RPMI7951 (cell line): ENCODE measurements at places on chromosomes 4 and X.
A peak's percentile ranks its signal among the peaks of the same experiment; 100 is the strongest.

GRCh38 chr4:41748571-41749475 lies at the start of gene PHOX2B:
PHOX2B (minus strand) TSS chr4:41748725; CDS start chr4:41748610, 115 bp downstream.
- no peak for DNase-seq

GRCh38 chr4:63459329-63459728 lies 949.9 kb downstream of the TECRL start:
- no peak for DNase-seq

- DNase-seq: no peak
Measured at GRCh38 chrX:116490104-116490503, 27.3 kb upstream of the CT83 start.

- DNase-seq: no peak
Measured at GRCh38 chrX:47230136-47230868, 2.5 kb upstream of the USP11 start.

GRCh38 chrX:101108284-101108683 lies 10.3 kb downstream of the CENPI start:
- DNase-seq: peak; percentile 0

DNA sequence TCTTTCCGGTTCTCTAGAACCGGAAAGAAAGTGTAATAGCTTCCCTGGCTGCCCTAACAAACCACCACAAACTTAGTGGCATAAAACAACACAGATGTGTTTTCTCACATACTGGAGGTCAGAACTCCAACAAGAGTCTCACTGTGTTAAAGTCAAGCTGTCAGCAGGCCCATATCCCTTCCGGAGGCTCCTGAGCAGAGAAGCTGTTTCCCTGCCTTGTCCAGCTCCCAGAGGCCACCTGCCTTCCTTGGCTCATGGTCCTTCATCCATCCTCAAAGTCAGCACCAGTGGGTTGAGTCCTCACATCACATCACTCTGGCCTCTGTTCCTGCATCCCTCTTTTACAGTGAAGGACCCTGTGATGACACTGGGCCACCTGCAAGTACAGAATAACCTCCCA lies 49.8 kb upstream of the HMX1 start:
- DNase-seq: no peak

- no peak for DNase-seq
Measured at GRCh38 chr4:106297245-106298035, 18.6 kb downstream of the TBCK start.

GRCh38 chrX:153588021-153588781 lies 10.7 kb downstream of the CCNQ start:
- no peak for DNase-seq

DNA sequence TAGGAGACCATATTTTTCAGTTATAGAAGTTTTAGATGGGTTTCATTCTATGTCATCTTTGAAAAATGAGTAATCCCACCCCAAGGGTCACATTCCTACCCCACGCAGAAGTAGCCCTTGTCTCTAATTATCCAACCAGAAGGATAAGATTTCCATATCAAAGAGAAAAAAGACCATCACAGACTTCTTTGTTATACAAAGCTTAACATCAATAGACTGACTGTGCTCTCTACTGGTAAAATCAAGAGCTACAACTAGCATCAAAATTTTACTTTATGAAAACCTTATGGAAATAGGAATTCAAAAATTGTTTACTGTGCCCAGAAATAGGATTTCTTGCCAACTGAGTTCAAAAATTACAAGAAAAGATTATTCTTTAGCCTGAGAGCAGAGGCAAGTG lies 24.9 kb downstream of the TNMD start:
- no peak for DNase-seq

- DNase-seq: no peak
Measured at GRCh38 chrX:53715346-53715924, 28.9 kb upstream of the HUWE1 start.

GRCh38 chrX:104270212-104270611 lies 15.5 kb upstream of the ESX1 start:
- DNase-seq: no peak

DNA sequence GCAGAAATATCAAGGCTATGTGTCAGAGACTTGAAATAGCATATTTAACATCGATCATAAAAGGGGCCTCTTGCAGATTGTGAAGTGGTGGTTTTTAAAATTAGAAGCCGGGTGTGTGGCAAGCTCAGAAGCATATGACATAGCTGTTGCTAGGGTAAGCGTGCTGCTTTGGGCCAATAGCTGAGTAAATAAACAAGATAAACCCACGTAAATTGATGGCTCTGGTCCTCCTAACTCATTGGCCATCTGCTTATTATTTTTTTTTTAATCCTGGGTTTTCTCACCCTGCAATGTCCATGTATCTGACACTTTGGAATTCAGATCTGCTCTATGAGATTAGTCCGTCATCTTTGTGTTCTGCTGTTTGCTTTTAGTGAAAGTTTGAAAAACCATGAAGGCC lies 32.6 kb upstream of the STOX2 start:
- no peak for DNase-seq

DNA sequence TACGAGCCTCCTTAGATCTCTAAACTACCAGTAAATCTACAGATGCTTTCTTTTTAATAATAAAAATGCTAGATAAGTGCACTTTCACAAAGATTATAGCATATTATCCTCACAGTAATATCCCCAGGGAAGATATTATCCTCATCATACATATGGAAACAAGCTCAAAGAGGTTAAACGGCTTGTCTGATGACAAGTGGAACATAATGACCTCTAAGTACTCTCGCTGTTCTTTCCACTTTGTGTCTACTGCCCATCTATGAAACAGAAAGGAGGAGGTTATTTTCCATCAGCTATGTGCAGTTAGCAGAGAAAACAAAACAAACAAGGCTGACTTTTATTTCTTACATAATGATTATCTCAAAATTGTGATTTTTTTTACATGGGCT lies 42.8 kb upstream of the PRDM8 start:
- DNase-seq: no peak

- DNase-seq: no peak
Measured at GRCh38 chrX:4936315-4936714, 1222.9 kb upstream of the PRKX start.

GRCh38 chr4:4766564-4766963 lies 92.9 kb upstream of the MSX1 start:
- DNase-seq: no peak

GRCh38 chr4:100962698-100963097 lies 384.6 kb downstream of the PPP3CA start:
- DNase-seq: no peak

DNA sequence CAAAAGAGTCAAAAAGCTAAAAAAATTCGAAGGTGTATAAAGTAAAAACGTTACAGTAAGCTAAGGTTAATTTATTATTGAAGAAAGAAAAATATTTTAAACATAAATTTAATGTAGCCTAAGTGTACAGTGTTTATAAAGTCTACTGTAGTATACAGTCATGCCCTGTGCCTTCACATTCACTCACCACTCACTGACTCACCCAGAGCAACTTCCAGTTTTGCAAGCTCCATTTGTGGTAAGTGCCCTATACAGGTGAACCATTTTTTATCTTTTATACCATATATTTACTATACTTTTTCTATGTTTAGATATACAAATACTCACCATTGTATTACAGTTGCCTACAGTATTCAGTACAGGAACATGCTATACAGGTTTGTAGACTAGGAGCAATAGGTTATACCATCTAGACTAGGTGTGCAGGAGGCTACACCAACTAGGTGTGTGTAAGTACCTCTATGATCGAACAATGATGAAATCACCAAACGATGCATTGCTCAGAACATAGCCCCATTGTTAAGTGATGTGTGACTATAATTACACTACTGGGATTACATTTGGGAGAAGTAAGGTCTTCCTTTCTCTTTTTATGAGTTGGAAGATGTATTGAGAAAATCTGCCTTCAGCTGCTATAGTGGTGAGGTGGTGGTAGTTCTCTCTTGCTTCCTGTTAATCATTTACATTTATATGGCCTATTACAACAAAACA lies 27.2 kb downstream of the TMSB4X start:
- DNase-seq: no peak

DNA sequence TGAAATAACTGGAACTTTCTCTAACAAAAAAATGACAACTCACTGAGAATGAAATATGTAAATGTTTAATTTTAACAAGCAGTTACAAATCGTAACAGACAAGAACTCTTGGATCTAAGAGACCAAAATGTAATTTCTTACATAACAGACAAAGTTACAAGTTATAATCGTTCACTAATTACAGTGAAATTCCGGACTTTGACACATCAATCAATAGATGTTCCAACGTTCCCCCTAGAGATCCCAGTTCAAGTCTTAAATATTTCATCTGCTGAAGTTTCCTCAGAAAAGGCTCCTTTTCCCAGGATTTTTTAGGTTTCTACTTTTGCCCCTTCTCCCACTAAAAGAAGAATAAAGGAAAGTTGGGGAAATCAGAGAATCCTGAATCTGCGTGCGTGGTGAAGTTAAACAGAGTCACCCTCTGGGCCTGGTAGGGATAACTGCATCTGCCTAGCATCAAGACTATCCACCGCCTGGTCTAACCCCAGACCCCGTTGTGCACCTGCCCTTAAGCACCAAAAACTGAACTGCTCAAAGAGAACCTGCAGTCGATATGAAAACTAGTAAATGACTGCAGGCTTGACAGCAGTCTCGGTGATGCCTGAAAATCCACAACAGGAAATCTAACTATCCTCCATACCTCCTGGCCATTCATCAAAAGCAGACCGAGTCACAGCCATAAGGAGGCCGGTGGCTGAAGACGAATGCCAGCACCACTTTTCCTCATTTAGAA lies 2.3 kb downstream of the IRF2 start:
- DNase-seq: no peak

DNA sequence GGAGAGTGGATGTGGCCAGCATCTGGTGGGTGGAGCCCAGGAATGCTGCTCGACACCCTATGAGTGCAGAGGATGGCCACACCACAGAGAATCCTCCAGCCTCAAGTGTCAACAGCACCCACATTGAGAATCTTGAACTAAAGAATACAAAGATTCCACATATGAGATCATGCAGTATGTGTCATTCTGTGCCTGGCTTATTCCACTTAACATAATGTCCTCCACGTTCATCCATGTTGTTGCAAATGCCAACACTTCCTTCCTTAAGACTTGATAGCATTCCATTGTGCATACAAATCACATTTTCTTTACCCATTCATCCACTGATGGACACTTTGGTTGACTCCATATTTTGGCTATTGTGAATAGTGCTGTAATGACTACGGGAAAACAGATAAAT lies 145.8 kb downstream of the PRKX start:
- DNase-seq: no peak

- peak; percentile 2 for DNase-seq
Measured at GRCh38 chrX:106862972-106863688, 40.0 kb downstream of the RIPPLY1 start.

DNA sequence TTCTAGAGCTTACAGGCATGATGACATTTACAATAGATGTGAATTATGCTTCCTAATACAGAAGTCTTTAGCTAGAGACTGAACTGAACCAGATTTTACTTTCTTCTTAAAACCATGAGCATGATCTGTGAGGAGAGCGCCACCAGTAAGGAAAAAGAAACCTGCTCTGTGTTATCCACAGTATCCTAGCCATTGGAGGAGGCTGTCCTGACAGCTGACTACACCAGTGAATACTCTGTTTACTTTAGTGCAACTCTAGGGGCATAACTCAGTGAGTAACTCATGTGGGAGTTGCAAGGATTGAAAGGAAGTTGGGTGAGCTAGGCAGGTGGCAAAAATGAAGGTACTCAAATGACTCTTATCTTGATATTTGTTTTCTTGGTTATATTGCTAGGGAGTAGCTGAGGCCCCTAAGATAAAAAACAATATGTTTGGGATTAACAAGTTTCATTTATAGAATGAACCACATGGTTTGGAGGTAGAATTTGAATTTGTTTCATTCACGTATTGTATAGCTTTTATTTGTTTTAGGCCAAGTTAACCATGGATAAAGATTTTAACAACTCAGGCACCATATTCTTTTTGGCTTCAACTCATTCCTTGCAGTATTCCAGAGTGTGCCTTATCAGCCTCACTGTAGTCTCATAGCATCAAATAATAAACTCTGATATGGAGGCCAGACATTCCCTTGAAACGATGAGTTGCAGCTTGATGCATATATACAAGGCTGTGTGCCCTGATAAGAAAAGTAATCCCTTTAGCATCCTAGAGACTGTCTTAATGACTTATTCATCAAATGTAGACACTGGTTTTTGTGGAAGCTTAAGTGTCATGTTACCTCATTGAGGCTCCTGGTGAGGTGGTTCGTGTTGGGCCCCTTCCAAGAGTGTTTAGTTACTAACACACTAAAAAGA lies 2.5 kb downstream of the BMP3 start:
- no peak for DNase-seq

GRCh38 chr4:22072240-22072639 lies 123.7 kb upstream of the KCNIP4 start:
- DNase-seq: no peak

GRCh38 chrX:134162032-134162431 lies 75.0 kb upstream of the CCDC160 start:
- no peak for DNase-seq

DNA sequence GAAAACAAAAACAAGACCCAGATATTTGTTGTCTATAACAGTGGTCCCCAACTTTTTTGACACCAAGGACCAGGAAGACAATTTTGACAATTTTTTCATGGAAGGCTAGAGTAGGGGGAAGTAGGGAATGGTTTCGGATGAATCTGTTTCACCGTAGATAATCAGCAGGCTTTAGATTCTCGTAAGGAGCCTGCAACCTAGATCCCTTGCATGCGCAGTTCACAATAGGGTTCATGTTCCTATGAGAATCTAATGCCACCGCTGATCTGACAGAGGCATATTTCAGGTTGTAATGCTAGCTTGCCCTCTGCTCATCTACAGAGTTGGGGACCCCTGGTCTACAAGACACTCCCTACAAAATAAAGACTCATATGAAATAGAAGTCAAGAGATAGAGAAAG lies 229.8 kb downstream of the NDST4 start:
- no peak for DNase-seq

- peak; percentile 48 for DNase-seq
Measured at GRCh38 chrX:65871671-65872311, 168.1 kb downstream of the VSIG4 start.

- DNase-seq: peak; percentile 74
Measured at GRCh38 chrX:154596290-154596929, 11.5 kb downstream of the CTAG1A start.

GRCh38 chr4:153018031-153018430 lies 81.9 kb downstream of the FHDC1 start:
- DNase-seq: no peak

GRCh38 chrX:4382273-4382672 lies 668.8 kb upstream of the PRKX start:
- DNase-seq: no peak

GRCh38 chrX:19627533-19627932 lies 112.2 kb upstream of the MAP3K15 start:
- DNase-seq: peak; percentile 29

- no peak for DNase-seq
Measured at GRCh38 chr4:123034023-123034422, 111.6 kb upstream of the NUDT6 start.

DNA sequence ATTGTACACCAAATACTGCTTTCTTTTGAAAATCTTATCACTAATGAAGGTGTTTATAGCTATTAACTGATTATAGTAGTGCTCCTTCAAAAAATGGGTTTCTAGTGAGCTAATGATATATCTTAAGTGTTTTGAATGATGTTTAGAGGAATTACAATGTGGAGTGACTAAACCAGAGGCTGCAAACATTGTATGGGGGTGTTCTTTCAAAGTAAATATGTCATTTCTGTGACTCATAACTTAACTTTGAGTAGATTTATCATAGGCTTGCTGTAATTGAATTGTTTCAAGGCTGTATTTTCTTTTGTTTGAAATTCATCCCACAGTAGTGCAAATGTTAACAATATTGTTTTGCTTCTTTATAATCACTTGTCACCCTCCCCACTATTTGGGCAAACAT lies 141.6 kb downstream of the IL1RAPL2 start:
- no peak for DNase-seq

GRCh38 chr4:38621028-38621684 lies 42.8 kb upstream of the KLF3 start:
- peak; percentile 37 for DNase-seq

GRCh38 chrX:108456971-108457477 lies 17.4 kb downstream of the COL4A5 start:
- no peak for DNase-seq
